CD4-positive, CD25-positive, alpha-beta regulatory T cell (primary cell): ENCODE measurements at places on chromosomes 2 and 18.

DNA sequence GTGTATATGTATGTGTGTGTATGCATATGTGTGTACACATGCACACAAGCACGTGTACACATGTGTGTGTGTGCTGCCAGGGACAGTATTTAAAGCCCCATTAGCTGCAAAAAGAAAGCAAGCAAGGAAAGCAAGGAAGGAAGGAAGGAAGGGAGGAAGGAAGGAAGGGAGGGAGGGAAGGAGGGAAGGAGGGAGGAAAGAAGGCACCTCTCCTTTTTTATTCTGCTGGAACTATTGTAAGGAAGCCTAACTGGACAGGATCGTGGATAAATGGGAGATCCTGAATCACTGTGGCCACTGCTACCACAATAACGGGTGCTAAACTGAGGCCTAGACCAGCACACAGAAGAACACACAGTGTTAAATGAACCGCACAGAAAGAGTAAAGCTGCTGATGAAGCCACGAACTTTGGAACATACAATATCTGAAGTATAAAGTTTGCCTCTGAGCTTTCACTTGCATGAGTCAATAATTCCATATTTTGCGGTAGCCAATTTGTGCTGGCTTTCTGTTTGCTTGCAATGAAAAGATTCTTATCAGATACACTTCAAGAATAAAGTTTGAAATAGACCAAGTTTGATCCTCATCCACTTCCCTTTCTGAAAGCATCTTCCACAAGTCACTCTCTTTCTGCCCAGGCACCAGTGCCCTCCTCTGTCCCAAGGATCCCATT, 15.5 kb downstream of the CACNB4 start:
- no peak for DNase-seq

GRCh38 chr2:55009277-55010060, 40.8 kb downstream of the RTN4 start:
- no peak for DNase-seq

GRCh38 chr2:2876331-2877221, 501.0 kb downstream of the EIPR1 start:
- no peak for DNase-seq

GRCh38 chr2:188235364-188235763, 56.3 kb upstream of the GULP1 start:
- no peak for DNase-seq

- DNase-seq, result peak; percentile 85
Measured at GRCh38 chr2:237673130-237674001, 46.0 kb downstream of the LRRFIP1 start.

DNA sequence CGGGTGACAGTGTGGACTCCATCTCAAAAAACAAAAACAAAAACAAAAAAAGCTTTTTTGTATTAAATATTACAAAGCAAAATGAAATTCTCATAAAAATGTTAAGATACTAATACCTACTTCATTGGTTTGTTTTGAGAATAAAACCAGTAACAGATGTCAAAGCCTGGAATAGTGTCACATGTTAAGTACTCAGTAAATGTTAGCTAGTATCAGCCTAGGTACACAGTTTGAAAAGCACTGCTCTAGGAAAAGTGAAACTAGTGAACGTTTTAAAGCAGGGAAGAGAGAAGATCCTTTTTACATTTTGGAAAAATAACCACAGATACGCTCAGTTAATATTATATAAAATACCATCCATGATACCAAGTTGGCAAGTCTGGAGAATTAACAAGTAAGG, 37.1 kb upstream of the ADAM17 start:
- no peak for DNase-seq

GRCh38 chr2:121698318-121698930, 38.3 kb downstream of the NIFK start:
- DNase-seq, result no peak

DNA sequence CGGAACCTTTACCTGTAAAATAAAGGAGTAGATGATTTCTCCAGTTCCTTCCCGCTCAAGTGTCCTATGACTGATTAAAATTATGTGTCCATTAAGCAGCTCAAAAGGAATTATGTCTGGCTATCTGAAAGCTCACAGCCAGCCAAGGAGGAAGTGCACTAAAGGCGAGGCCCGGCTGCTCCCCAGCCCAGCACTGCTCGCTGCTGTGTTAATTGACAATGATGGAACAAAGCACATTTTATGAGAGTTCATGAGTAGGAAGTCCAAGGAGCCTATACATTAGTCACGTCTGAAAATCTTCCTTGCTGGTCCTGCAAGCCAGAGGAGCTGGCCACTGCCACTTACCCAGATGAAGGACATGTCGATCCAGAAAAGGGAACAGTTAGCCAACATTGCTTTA, 14.3 kb downstream of the TTC32 start:
- no peak for DNase-seq

- DNase-seq, result no peak
Measured at GRCh38 chr2:62814123-62814522, 108.6 kb downstream of the EHBP1 start.

DNA sequence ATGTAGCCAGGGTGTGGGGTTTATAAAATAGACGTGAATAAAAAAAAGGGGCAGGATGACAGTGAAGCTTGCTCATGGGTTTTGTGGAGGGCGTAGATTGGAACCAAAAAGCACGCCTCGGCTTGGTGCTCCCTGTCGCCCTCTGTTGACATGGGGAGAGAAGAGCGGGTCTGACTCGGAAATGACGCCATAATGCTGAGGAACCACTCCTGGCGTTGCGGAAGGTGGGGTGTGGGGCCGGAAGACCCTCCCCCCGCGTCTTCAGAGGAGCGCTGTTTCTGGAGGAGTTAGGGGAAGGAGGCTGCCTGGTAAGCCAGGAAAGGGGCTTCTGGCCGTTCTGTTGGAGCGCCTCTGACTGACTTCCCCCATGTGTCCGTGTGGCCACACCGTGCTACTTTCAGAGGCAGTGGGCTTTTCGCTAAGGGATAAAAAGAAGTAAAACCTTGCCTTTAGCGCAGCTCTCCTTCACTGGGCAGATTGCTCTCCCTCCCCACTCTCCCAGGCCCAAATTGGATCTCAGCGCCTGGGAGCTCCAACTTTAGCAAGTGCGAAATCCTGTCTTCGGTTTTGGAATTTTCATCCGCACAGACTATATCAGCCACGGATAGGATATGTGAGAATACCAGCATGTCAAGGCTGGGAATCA, 42.8 kb downstream of the PLEKHA3 start:
- peak; percentile 71 for DNase-seq

GRCh38 chr2:181762000-181762399, 81.7 kb upstream of the NEUROD1 start:
- DNase-seq, result no peak

DNA sequence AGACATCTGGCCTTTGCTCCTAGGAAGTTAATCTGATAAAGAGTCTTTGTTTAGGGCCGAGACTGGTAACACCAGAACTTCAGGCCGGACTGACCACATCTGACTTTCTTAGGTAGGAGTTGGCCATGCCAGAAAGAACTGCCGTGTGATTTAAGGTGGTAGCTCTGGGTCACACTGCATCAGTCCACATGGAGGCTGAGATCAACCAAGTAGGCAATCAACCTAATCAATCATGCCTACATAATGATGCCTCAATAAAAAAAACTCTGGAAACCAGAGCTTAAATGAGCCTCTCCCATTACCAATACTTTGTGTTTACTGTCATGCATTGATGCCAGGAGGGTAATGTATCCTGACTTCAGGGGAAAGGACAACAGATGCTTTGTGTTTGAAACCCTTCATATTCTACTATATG, 44.1 kb upstream of the ORC2 start:
- DNase-seq, result no peak

GRCh38 chr2:176669398-176670174, 400.3 kb downstream of the MTX2 start:
- DNase-seq, result no peak

DNA sequence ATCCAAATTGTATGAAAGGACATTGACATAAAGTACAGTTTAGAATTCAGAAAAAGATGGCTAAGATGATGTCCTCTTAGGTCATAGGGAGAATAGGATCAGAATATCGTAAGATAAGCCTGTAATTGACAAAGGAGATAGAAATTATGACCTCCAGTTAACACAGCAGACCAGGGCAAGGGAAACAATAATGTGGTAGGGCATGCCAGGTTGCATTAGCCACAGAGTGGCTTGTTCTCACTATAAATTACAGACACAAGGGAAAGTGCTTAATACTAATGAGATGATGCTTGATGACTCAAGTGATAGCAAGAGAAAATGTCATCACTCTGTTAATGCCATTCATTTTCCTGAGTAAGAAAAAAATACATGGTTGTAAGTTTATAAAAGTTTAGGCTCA, 48.9 kb upstream of the LRP1B start:
- DNase-seq, result no peak

DNA sequence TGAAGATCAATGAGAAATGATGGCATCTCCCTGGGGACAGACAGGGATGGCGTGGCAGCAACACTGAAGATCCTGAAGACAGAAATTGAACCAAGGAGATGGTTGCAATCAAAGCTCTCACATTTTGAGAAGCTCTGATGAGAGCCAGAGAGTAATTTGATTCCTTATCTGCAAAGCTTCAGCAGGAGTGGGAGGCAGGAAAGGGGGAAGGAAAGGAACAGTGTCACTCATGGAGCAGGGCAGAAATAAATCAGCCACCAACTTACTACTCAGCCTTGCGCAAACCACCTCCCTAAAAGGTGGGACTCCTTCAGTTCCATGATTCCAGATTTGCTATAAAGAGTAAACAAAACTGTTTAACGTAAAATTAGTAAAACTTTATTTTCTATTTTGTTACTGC, 119.2 kb downstream of the CACNB4 start:
- no peak for DNase-seq

DNA sequence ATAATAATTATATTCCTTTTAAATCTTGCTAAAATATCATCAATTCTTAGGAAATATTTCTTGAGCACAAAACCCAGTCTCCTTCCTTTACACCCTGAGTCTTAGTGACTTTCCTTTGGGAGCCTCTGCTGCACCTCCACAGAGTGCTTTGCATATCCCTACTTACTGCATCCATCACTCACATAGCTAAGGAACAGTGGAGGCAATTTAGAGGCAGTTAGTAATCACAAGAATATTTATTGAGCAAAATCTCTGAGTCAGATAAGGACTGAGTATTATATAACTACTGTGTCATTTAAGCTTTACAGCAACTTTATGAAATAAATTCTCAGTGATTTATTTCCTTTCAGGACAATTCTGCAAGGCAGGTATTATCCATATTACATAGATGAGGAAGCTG, 327.7 kb downstream of the TMX3 start:
- no peak for DNase-seq

DNA sequence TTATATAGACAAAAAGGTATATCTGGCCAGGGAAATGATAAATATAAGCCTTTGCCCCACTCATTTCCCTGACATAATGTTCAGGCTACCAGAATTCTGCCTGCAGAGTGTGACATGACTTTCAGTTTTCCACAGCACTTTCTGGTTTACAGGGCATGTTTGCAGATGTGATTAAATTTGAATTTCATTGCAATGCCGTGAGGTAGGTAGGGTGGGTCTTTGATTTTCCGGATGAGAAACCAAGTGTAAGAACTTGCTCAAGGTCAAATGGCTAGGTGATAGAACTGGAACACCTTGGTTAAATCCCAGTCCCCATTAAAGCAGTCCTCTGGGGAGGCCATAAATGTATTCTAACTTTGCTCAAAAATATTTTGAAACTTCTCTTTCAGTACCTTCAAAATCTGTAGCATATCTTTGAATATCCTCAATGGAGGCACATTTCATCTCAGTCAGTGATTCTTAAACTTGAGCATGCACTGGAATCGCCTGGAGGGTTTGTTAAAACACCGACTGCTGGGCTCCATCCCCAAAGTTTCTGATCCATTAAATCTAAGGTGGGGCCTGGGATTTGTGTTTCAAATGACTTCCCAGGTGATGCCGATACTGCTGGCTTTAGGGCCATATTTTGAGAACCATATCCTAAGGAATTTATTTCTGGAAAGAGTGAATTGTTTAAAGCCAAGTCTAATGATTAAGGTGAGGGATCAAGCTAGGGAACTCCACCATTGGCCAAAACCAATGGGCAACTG, 35.0 kb downstream of the MRPL33 start:
- DNase-seq, result no peak
